ENCODE measurements at places on chromosomes 7 and 10.
A peak's percentile ranks its signal among the peaks of the same experiment; 100 is the strongest.

- no peak for DNase-seq
Measured at GRCh38 chr10:43970018-43970698, 321.5 kb upstream of the ZNF32 start.

GRCh38 chr10:114437473-114438292 lies 33.4 kb upstream of the AFAP1L2 start:
- no peak for DNase-seq

GRCh38 chr7:134727711-134728110 lies 51.7 kb upstream of the CALD1 start:
- no peak for DNase-seq

DNA sequence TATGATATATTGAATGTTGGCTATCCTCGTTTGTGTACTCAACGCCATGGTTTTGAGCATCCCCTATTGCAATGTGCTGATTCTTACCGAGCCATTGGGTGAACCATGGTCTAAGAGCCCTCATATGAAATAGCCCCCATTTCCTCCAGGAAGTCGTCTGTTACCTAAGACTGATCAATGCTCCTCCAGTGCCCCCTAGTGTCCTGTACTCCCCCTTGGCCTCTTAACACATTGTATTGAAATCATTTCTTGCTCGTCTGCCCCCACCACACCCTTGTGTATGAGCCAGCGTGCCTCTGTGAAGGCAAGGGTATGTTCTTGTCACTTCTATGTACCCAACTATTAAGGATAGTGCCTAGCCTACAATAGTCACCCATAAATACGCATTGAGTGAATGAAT lies 11.2 kb upstream of the SLC35B4 start:
- peak; percentile 43 for DNase-seq

- no peak for DNase-seq
Measured at GRCh38 chr10:121990015-121990677, 1.2 kb downstream of the TACC2 start.

DNA sequence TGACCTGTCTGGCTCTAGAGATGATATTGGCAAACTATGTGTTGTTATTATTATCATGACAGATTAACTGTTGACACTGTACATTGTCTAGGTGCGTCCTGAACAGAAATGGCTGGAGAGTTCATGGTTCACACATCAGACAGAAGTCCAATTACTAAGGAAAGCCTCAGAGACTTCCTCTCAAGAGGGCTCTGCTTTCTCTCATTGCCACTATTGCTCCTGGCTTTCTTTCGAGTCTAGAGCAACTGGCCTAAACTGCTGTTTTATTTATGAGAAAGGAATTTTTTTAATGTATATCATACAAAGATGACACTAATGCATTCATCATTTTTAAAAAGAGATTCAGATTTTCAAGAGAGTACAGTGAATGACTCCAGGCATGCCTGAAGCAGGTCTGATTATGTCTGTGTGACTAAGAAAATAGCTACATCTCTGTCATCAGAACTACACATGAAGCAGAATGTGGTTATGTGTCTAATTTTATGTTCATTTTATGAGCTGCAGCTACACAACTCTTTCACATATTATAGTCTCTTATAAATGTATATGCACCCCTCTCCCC lies 30.4 kb downstream of the NRCAM start:
- DNase-seq = no peak

GRCh38 chr7:100466653-100467605 lies 2.9 kb upstream of the SPACDR start:
- DNase-seq = no peak
